Stimulated activated CD4-positive, alpha-beta T cell treated with anti-CD3 and anti-CD28 coated beads, Interleukin-1b, Interleukin-23, amount 100 ng/mL, for 1 hour (primary cell): ENCODE measurements at places on chromosomes 16 and 17.

DNA sequence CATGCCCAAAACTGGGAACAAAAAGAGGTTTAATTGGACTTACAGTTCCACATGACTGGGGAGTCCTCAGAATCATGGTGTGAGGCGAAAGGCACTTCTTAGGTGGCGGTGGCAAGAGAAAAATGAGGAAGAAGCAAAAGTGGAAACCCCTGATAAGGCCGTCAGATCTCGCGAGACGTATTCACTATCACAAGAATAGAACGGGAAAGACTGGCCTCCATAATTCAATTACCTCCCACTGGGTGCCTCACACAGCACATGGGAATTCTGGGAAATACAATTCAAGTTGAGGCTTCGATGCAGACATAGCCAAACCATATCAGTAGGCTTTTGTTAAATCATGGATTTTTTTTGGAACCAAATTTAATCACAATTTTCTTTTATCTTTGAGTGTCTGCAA lies 24.4 kb downstream of the RBL2 start:
- DNase-seq, result no peak

DNA sequence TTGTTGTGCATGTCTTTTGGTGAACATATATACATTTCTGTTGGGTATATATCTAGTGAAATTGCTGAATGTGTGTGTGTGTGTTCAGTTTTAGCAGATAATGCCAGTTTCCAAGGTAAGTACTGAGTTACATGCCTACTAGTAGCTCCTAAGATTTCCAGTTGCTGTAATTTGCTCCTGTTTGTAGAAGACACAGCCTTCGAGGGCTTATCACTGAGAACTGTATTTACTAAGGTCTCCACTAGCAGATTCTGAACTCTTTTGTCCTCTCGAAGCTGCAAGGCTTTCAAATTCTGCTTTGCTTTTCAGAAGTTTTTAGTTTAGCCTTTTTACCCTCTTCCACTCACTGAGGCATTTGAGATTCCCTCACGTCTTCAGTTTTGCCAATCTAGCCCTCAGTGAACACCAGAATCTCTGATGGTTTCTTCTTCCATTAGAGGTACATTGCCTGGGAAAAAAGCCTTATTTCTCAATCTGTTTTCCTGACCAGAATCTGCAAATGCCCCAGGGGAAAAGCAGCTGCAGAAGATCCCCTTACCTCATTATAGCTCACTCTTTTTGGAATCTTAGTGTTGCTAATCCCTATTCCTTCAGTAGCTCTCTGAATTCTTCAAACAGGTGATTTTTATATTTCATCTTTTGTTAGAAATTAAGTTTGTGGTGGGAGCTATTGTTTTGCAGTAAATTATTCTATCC lies 52.9 kb downstream of the NF1 start:
- no peak for DNase-seq

- no peak for DNase-seq
Measured at GRCh38 chr17:45145035-45145389, 3.3 kb upstream of the HEXIM1 start.

- DNase-seq, result peak; percentile 54
Measured at GRCh38 chr17:75764711-75765421, at the start of gene GALK1. GALK1 (minus strand) TSS chr17:75765192; CDS start chr17:75765136, 56 bp downstream.

DNA sequence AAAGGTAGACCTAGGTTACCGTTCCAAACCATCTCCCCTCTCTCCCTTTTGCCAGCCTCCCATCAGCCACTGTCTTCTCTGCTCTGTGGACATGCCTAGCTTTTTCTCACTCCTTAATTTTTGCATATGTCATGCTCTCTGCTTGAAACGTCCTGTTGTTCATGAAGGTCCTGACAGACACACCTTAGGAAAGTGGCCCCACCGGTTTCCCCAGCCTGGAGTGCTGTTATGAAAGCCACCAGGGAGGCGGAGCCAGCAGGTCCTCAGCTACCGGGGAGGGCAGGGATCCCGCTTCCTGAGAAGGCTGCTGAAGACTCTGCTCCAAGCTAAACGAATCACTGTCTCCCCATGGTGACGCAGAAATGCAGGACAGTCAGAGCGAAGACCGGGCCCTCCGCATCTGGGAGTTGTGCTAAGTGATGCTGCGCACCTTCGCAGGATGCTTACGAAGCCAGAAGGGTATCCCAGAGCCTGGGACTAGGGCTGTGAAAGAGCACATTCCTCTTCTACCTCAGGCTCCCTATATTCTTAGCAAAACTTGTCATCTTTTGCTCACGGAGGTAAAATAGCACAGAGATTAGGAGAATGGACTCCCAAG lies 2.3 kb upstream of the SLC16A11 start:
- no peak for DNase-seq

DNA sequence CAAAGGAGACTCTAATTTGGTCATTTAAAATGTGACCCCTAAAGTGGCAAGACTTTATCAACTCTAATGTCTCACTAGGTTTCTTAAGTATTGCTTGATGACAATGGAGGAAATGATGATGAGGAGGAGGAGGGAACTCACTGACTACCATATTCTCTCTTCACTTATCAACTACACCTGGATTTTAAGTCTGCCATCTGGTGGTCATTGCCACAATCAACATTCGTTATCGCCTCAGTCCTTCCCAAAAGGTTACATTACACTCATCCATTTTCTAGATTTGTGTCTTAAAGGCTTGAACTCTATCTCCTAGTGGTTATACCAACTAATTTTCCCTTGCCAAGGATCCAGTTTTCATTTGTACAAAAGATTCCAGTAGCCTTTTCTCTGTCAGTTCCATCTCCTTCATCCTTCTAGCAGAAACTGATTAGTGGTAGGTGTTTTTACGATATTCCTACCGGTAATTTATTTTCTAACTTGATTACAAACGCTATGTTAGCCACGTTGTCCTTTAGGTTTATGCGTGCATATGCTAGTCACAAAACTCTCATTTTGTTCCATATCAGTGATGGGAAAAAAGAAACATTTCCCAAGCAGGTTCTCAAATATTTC lies 114.6 kb upstream of the NOG start:
- no peak for DNase-seq

DNA sequence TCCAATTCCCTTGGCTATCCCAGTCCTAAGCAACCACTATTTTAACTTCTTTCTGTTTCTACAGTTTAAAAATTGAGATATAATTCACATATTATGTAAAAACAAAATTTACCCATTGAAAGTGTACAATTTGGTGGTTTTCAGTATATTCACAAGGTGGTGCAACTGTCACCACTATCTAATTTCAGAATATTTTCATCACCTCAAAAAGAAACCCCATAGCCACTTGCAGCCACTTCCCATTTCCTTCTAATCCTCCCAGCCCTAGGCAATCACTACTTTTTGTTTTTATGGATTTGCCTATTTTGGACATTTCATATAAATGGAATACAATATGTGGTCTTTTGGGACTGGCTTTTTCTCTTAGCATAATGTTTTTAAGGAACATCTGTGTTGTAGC lies 36.1 kb upstream of the NACA2 start:
- no peak for DNase-seq

- no peak for DNase-seq
Measured at GRCh38 chr17:16516594-16517051, 24.6 kb upstream of the LRRC75A start.

GRCh38 chr16:65202461-65202860 lies 80.6 kb upstream of the CDH11 start:
- DNase-seq, result no peak

DNA sequence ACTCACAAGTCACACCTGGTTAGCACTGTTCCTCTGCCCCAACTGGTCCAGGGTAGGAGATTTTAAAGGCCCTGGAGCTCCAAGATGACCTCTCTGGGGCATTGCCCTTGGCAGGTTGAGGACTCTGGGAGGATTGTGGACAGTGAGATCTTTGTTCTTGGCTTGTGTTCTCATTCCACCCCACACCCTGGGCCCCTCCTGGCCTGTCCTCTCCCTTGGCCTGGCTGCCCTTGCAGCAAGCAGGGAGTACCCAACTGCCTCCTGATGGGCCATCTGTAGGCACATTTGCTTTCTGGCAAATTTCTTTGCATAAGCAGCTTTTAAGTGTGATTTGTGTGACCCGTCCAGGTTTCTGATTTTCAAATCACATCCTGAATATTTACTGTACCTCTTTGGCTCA lies 239.6 kb downstream of the UTP18 start:
- DNase-seq, result no peak

DNA sequence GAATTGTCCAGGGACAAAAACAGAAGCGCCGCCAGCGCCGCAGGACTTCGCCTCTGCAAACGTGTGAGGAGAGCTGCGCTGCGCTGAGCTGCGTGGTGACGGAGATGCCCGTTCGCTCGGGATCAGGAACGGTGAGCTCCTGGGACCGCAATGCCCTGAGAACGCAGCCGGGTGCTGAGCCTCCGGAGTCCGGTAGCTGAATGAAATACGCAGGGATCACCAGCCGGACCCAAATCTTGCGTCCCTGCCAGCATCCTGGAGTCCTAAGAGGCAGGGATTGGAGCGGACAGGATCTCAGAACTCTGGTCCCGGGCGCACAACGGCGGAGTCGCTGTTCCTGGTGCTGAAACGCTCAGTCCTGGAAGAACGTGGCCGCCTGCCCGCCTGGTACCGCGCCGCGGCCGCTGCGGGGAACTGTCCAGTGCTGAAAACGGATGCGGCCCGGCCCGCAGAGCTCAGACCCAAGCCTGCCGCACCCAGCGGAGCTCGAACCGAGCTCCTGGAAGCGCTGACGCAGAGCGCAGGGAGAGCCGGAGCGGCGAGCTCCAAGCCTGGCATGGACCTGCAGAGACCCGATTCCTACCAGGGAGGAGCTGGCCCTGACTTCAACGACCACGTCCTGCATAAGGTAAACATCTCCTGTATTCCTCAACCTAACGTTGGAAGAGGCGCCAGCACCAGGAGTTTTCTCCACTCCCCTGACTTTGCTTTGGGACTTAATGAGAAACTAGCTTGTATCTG lies 41.5 kb downstream of the CD300LF start:
- peak; percentile 32 for DNase-seq

- no peak for DNase-seq
Measured at GRCh38 chr17:65027305-65027704, 29.2 kb downstream of the GNA13 start.

DNA sequence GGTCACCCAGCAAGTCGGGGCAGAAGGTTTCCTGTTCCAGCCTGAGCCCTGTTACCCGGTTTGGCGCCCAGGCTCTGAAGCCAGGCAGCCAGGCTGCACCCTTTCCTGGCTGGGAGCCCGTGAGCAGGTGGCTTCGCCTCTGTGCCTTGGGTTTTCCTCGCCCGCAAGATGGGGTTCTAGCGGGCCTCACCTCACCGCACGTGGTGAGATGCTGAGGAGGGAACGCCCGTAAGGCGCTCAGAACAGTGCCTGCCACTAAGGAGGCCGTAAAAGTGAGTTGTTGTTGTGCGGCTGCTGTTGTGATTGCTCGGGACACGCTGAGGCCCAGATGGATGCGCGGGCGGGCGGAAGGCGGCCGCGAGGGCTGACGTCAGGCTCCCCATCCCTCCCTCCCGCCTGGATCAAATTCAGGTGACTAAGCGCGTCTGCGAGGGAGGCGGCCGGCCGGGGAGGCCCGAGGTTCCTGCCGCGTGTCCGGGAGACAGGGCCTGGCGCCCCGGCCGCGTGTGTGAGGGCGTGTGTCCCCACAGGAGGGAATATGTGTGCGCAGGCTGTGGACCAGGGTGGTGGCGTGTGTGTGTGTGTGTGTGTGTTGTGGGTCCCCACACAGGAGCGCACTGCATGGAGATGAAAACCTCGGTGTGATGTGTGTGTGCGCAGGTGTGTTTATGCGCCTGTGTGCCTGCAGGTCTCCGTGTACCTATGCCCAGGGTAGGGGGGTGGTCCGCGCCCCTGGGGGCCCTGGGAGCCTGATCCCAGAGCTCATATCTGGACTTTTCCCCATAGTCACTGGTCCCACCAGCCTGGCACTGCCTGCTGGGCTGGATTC lies 4.3 kb downstream of the CAMKK1 start:
- no peak for DNase-seq

DNA sequence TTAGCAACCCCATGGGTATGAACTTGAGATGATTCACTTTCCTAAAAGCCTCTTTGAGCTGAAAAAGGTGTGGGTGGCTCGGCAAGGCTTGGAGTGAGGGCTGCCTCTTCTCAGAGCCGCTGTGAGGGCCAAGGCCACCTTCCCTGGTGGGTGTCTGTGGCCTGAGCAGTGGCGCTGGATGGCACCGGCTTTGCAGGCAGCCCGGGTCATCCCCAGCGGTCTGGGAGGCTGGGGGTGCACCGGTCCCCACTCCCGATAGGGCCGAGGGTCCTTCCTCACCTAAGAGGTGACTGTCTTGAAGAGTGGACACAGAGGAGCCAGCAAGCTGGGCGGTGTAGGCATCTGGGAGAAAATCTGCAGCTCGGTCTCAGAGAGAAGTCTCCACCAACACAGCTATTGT lies 79.2 kb upstream of the RBL2 start:
- DNase-seq, result no peak

GRCh38 chr17:67769231-67769630 lies 51.5 kb downstream of the NOL11 start:
- DNase-seq, result no peak

- DNase-seq, result no peak
Measured at GRCh38 chr17:56824503-56824902, 9.2 kb downstream of the C17orf67 start.

DNA sequence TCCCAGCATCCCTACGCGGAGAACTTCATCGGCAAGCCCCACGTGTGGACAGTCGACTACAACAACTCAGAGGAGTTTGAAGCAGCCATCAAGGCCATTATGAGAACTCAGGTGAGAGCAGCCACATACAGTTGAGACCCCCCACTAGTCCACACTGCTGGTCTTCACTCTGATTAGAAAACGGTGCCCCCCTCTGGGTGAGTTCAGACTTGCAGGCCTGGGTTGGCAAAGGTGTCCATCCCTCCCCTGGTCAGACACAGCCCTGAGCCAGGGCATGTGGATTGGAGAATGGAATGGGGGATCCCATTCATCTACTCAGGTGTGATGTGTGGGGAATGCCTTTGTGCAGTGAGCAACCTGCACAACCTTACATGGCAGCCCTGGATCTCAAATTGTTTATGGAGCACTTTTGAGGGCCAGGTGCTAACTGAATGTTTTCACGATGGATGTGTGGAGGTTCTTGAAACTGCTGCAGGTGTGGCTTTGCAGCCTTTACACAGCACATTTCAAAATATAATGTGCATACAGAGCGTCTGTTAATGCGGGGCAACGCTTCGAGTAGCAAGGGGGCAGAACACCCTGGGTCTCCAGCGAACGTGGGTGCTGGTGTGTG lies 72.6 kb downstream of the MGAT5B start:
- DNase-seq, result no peak

GRCh38 chr17:78387977-78388941 lies 9.8 kb downstream of the PGS1 start:
- no peak for DNase-seq
